ENCODE measurements at places on chromosomes 4 and X.
A peak's percentile ranks its signal among the peaks of the same experiment; 100 is the strongest.

DNA sequence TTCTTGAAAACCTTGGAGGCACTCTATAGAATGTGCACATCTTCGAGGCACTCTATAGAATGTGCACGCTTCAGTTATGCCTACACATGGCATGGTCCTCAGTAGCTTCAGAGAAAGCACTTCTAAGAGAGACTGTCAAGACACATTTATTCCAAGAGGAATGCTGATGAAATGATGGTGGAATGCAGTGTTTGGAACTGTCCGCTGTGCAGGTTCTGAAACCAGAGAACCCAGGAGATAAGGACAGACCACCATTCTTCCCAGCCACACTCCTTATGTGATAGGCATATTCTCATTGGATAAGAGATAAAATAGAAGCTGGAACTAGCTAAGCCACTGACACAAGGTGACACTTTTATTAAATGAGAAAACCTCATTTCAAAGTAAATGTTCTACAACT, 263.3 kb downstream of the NLGN4X start:
- DNase-seq, result no peak

- DNase-seq, result peak; percentile 8
Observed at GRCh38 chr4:10077076-10077475, 39.5 kb downstream of the WDR1 start.

GRCh38 chr4:42865572-42866189, 26.8 kb upstream of the GRXCR1 start:
- peak; percentile 28 for DNase-seq

GRCh38 chr4:24980064-24980690, 50.6 kb downstream of the LGI2 start:
- peak; percentile 45 for DNase-seq

DNA sequence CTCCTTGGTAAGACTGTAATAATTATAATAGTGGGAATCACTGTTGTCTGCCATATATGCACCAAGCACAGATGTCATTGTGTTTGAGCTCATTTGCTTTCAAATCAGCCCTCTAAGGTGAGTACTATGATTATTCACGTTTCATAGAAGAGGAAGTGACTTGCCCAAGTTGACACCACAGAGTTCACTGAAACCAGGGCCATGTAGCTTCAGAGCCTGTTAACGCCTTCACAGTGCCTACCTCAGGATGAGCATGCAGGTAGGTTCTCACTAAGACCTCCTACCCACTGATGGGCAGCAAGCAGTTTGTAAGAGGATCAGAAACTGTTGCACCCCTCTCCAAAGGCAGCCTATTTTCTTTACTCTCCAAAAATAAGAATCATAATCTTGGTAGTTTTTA, 27.4 kb downstream of the TMPRSS11A start:
- DNase-seq, result no peak

GRCh38 chr4:37641352-37641751, 44.8 kb downstream of the RELL1 start:
- no peak for DNase-seq

GRCh38 chr4:184099535-184099966, 118.1 kb downstream of the ENPP6 start:
- DNase-seq, result no peak

GRCh38 chr4:2598511-2599303, 62.3 kb downstream of the FAM193A start:
- DNase-seq, result no peak

- no peak for DNase-seq
Observed at GRCh38 chr4:142719854-142720541, 126.1 kb downstream of the INPP4B start.

DNA sequence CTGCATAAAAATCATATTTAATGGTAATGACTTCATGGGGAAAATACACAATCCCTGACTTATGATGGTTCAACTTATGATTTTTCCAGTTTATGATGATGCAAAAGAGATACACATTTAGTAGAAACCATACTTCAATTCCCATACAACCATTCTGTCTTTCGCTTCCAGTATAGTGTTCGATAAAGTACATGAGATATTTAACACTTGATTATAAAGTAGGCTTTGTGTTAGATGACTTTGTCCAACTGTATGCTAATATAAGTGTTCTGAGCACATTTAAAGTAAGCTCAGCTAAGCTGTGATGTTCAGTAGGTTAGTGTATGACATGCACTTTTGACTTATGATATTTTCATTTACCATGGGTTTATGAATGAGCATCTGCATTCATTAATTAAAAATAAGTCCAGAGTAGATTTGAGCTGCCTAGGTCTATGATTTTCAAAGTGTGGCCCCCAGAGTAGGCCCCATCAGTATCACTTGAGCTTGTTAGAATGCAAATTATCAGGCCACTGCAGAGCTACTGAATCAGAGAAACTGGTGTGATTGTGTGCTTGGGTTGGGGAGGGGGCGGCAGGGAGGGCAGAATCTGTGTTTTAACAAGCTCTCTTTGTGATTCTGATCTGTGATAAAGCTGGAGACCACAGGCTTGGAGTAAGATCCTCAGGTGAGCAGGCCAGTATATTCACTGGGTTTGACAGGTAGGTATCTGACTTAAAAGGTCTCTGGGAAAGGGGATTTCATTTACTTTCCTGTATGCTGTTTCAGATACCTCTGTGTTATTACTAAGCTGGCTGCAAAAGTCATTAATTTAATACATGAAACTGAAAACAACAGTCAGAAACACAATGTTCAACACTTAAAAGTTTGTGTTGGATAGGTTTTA, 8.4 kb downstream of the ATP10D start:
- no peak for DNase-seq

- peak; percentile 26 for DNase-seq
Observed at GRCh38 chr4:10554694-10555093, 97.5 kb upstream of the ZNF518B start.

DNA sequence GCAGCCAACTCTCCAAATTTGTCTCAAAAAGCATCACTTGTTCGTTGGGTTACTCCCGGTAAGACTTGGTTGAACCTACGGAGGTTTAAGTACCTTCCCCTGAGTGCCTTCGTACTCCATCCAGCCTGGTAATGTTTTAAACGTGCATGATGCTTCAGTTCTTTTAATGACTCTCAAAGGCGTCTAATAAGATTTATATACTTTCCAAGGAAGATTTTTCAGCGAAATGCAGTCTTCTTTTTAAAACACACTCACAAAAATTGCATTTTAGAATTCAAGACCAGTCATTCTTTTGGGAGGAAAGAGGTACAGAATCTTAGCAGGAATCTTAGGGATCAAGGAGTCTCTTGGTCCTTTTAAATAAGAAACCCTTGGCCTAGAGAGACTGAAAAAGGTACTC, 430 bp upstream of the TRPC3 start:
- DNase-seq, result no peak

All from activated naive CD4-positive, alpha-beta T cell treated with anti-CD3 and anti-CD28 coated beads, Interleukin-2, amount 50 U/mL, for 16 hours (primary cell).